ENCODE measurements at places on chromosomes 2 and 18.

DNA sequence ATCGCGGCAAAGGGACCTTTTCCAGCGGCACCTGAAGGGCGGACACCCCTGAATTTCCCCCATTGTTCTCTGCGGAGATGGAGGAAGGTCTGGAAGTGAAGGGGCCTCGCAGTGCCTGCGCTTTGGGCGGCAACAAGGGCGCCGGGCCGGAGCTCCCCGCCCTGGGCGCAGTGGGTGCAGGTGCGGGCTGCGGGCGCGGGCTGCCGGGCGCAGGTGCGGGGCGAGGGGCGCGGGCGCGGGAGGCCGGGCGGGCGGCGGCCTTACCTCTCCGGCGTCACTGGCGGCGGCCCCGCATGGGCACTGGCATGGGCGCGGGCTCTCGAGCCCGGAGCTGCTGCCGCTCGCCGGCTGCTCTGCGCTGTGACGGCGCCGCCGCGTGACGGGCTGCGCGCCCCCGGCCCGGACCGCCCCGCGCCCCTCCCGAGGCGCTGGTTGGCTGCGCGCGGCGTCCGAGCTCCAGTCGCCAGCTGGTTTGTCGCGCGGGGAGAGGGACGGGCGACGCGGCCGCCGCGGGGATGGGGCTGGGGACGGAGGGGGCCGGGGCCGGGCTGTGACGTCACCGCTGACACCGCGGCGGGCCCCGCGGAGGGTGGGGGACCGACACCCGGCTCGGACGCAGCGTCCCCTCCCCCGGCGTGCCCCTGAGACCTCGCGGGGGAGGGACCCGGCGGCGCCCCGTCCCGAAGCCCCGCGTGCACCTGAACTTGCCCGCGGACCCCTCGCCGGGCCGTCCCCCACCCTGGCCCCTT, at the start of gene KIF1A:
Gene KIF1A (minus strand): TSS at position 362 of the 749 bp plus-strand sequence. CDS start 22,467 bp downstream, outside the sequence.
- DNase-seq = no peak

DNA sequence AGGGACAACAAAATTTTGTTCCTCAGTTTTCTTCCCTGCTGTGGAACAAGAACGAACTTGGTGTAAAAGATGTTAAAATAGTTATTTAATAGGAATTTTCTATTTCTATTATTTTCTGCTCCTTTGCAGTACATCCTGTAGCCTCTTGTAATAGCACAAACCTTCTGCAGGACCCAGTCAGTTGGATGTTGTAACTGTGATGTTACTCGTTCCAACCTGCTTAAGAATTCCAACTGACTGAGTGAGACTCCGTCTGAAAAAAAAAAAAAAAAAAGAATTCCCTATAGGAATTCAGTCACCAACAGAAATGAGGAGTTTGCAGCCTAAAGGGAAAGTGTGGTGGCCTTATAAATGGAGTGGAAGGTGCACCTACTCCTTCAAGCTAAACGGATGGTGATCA, 46.4 kb upstream of the CDH20 start:
- DNase-seq = no peak

GRCh38 chr2:96891591-96892333, 21.9 kb upstream of the SEMA4C start:
- DNase-seq = no peak

- no peak for DNase-seq
Observed at GRCh38 chr2:75146606-75147332, 52.6 kb downstream of the TACR1 start.

- no peak for DNase-seq
Observed at GRCh38 chr2:111936881-111937280, 38.5 kb downstream of the MERTK start.

DNA sequence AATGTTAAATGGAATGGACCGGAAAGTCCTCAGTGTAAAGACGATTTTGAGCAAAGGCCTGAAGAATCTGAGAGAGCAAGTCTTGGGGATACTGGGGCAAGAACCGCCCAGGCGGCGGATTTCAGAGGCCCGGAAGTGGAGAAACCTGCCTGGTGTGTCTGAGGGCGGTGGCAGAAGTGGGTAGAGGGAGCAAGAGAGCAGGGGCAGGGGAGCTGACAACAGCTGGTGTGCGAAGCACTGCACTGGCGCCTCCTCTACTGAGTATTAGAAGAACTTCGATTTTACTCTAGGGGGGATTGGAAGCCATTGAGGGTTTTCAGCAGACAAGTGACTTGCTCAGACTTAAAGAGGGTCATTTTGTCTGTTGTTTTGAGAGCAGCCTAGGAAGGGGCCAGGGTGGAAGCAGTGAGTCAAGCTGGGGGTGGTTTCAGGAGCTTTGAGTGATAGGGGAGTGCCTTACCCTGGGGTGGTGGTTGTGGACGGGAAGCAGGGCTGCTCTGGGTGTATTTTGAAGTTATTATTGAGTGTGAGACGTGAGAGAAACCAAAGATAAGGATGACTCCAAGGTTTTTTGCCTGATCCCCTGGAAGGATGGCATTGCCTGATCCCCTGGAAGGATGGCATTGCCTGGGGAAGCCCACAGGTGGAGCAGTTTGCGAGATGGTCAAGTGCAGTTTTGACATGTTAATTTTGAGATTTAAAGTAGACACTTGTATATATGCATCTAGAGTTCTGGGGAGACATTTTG, 52.5 kb downstream of the ZNF236 start:
- DNase-seq = peak; percentile 15

DNA sequence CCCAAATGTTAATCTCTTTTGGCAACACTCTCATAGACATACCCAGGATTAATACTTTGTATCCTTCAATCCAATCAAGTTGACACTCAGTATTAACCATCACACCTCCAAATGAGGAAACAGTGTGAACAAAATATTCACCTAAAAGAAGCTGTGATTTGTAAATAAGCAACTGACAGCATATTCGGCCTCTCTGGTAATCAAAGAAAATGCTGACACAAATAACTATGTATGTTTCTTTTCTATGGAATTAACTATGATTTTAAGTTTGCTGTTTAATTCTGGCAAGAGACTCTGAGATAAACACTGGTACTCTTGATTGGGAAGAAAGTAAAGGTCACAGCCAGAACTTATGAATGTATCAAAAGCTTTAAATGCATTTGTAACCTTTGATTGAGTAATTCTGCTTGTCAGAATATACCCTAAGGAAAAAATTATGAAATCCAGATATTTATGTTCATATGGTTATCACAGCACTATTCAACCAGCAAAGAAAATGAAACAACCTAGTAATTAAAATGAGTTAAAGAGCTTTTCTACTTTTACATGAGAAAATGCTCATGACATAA, 3.6 kb upstream of the GYPC start:
- no peak for DNase-seq

DNA sequence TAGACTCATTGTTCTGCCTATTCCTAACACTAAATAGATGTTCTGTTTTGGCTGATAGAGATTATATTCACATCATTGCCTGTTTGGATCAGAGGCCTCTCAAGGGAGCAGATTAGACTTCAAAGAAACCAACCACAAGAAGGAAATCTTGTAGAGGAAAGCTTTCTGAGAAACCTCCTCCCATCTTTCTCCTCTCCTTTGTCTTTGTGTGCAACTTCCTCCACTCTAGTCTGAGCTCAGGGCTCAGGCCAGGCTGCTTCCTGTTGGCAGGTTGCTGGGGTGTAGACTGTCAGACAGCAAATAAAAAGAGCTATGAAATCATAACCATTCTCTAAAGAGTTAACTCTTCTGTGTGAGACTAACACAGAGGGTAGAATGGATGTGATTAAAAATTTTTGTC, 113.0 kb downstream of the TGFA start:
- peak; percentile 43 for DNase-seq

GRCh38 chr2:168166902-168167510, 80.4 kb downstream of the STK39 start:
- DNase-seq = no peak

- DNase-seq = no peak
Observed at GRCh38 chr2:205865056-205865455, 182.8 kb downstream of the NRP2 start.

- no peak for DNase-seq
Observed at GRCh38 chr2:68948710-68949109, 4.0 kb downstream of the GKN2 start.

GRCh38 chr18:3269241-3269913, 7.4 kb downstream of the MYL12B start:
- DNase-seq = no peak

GRCh38 chr2:177106212-177106611, 106.4 kb upstream of the HNRNPA3 start:
- peak; percentile 33 for DNase-seq

DNA sequence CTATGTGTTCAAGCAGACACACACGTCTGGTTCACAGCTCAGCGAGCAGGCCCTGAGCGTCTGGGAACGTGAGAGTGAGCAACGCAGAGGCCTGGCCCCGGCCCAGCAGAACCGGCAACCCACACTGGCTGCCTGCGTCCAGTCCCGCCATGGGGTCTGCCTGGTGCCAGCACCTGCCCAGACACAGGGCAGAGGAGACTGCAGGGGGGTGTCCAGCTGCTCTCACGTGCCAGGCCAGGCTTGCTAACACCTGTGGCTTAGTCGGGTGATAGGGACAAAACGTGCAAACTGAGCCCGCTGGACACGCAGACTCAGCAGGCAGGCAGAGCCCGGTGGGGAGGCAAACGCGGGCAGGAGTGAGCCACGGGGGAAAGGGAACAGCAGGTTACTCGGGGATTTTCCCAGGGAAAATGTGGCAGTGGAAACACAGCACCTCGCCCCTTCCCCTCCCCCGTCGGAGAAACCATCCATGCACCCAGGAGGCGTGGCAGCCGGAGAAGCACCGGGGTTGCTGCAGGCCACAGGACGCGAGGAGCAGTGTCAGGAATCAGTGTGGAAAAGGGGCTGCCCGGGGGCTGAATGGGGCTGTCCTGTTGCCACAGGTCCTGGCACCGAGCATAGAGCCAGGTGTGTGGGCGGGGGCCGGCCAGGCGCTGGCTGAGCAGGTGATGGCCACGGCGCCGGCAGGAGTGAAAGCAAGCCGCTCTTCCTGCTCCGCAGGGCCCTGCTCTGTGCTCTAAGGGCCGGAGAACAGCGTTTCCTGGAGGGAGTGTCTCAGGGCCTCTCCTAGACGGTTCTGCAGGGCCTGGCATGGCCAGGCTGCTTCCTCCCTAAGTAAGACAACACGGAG, 154.7 kb downstream of the HDAC4 start:
- DNase-seq = no peak

GRCh38 chr2:137117385-137117784, 352.0 kb downstream of the THSD7B start:
- DNase-seq = no peak

DNA sequence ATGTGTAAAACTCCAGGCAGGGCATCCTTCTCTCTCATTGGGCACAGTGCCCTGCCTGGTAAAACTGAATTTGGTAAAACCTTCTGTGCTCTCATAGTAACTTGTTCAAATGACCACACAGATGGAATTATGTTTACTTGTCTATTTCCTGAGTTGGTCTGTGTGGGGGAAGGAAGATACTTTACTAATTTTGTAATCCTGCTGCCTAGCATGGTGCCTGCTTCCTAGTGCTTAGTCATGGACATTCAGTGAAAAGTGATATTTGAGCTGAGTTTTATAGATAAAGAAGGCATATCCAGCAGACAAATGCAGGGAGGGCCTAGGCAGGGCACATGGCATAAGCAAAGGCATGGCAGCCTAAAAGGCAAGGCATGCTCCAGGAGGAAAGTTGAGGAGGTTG, 199.4 kb downstream of the FSHR start:
- no peak for DNase-seq

DNA sequence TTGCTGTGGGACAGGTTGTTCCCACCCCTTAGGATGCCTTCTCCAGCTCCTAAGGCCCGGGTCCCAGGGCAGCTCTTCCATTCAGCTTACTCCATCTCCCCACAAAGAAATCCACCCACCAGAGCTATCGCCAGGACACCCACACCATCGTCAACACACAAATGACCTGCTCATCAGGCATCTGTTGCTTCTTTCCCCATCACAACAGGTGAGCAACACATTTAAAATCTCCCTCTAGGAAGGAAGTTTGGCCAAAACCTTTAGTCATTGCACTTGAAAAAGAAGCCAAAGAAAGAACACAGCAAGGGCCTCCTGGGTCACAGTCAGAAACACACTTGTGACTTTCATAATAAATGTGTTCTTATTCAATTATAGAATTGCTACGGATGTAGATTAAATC, 289.0 kb downstream of the PIEZO2 start:
- no peak for DNase-seq

DNA sequence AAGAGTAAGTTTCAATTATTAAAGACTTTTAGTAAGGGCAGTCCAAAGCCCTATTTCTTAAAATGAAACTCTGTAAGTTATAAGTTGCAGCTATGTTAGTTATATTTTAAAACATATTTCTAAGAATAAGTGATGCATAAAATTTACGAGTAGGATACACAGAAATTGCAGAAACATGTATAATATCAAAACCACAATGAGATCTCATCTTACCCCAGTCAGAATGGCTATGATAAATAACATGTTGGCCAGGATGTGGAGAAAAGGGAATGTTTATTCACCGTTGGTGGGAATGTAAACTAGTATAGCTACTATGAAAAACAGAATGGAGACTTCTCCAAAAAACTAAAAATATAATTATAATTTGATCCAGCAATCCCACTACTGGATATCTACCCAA, 201.2 kb downstream of the CBLN2 start:
- DNase-seq = no peak

DNA sequence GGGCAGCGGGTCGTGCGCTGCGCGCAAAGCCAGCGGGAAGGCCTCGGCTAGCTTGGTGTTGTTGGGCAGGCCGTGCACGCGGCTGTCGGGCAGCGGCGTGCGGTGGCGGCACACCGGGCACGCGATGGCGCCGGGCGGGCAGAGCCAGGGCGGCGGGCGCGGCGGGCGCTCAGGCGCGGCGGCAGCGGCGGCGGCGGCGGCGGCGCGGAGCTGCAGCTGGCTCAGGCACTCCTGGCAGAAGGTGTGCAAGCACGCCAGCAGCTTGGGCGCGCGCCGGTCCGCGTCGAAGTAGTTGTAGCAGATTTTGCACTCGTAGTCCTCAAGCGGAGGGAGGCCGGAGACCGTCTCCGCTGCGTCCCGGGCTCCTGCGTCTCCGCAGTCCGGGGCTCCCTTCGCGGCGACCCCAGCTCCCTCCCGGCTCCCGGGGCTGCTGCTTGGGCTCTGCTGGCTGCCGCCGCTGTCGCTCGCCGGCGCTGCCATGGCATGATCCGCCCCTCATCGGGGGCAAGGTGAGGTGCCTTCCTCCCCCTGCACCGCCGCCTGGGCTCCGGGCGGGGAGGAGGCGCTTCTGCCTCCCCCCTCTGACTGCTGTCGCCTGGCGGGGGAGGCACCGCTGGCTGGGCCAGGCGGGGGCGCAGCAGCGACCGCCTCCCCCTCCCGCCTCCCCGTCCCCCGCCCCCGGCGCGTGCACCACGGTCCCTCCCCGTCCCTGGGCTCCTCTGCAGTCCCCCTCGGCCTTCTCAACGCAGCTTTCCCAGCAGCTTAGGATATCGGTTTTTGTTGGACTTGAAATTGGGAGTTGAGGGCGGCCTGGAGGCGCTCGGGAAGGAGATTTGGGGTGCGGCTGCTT, 21.0 kb upstream of the PAX3 start:
- DNase-seq = no peak

- DNase-seq = no peak
Observed at GRCh38 chr2:72300147-72300684, 152.6 kb upstream of the CYP26B1 start.

- DNase-seq = no peak
Observed at GRCh38 chr2:209476367-209477208, 52.7 kb downstream of the MAP2 start.

DNA sequence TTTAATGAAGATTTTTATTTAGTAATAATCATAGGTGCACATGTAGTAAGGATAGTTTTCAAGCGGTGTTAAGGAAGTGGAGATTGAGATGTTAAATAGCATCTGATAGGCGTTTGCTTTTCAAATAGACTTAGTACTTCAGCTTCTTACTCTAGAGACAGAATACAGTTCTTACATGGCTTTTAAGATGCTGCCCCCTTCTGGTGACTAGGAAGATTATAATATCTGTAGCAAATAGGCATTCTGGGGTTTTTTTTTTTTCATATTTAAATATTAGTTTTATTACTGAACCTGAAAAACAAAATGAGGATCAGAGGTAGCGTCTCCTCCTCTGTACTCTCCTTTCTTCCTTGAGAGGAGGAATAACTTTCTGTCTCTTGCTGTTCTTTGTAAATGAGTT, 100.2 kb downstream of the AGAP1 start:
- DNase-seq = peak; percentile 90

All from hematopoietic multipotent progenitor cell treated with erythropoietin and hydrocortisone succinate and interleukin-3 and kit ligand, for 6 days (in vitro differentiated cells).